ENCODE measurements at places on chromosomes 13 and 19.

- no peak for DNase-seq
Measured at GRCh38 chr13:66362485-66362884, 867.7 kb downstream of the PCDH9 start.

GRCh38 chr19:1811472-1811894 is 593 bp downstream of the ATP8B3 start:
- DNase-seq, result no peak

GRCh38 chr19:3047496-3048189 is 14.7 kb downstream of the TLE5 start:
- DNase-seq, result no peak

DNA sequence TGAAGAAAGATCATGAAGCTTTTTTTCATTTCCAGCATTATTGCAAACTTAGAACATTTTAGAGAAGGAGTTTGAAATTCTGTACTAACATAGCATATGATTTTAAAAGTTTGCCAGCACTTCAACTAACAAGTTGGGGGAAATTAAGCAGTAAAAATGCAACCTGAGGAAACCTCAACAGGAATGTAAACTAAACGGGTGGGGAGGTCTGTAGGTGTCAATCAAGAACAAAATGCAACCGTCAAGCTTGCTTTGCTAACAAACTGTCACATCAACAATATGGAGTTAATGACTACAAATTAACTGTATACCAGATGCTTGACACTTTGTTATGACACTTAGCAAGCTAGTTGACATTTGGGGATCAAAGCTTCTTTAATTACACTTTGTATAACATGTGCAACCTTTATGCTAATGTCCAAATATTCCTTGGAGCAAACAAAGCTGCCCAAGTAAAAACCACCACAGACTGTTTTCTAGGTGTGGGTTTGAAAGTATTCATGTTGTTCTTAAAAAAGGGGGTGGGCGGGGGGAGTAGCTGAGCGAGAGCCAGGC is 52.1 kb downstream of the DACH1 start:
- no peak for DNase-seq

- DNase-seq, result no peak
Measured at GRCh38 chr19:48169578-48169938, 586 bp downstream of the LIG1 start.

DNA sequence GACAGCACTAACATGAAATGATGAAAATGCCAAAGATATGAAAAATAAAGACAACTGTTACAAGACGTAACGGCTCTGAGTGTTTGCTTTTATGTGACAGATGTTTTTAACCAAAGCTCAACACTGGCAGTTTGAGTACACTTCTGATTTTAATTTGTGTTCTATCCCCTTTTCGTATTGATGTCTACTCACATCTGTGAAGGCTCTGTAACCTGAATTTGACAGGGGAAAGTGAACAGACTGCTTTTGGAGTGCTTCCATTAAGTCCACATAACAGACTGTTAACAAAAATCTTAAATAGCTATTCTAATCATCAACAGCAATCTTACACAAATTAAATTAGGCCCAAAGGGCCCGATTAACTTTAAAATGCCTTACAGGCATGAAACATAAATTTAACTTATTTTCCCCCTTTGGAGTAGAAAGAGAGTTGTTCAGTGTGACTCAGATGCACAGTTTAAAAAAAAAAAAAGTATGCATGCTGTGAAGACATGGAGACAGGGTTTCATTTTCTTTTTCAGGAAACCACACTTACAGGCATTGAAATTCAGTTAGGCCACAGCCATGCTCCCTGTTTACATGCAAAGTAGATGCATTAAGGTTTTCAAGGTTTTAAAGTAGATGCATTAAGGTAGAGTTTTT is 16.3 kb upstream of the RNASEH2B start:
- DNase-seq, result no peak

- DNase-seq, result no peak
Measured at GRCh38 chr13:100389617-100390016, 199.0 kb downstream of the GGACT start.

GRCh38 chr13:99078017-99078771 is 100.3 kb upstream of the DOCK9 start:
- no peak for DNase-seq

- DNase-seq, result no peak
Measured at GRCh38 chr13:61954092-61954491, 538.4 kb upstream of the PCDH20 start.

GRCh38 chr13:70959035-70959775 is 851.0 kb upstream of the KLHL1 start:
- DNase-seq, result no peak

GRCh38 chr19:31666126-31666525 is 316.9 kb upstream of the TSHZ3 start:
- DNase-seq, result no peak

DNA sequence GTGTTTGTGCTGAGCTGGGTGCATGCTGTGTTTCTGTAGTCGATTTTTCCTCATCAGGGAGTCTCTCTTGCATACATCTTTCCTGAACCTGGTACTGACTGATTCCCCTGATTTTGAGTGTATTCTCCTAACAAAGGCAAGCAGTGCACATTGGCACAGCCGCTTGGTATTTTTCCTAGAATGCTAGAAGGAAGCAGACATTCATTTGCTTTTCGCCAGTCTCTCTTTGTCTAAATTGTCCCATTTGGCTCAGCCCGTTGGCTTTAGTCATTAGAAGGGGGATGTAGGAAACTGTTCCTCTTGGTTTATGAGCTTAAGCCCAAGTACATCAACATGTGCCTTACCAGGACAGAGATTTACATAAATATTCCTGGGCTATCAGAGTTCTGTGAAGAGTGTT is 266.1 kb upstream of the TMTC4 start:
- no peak for DNase-seq

DNA sequence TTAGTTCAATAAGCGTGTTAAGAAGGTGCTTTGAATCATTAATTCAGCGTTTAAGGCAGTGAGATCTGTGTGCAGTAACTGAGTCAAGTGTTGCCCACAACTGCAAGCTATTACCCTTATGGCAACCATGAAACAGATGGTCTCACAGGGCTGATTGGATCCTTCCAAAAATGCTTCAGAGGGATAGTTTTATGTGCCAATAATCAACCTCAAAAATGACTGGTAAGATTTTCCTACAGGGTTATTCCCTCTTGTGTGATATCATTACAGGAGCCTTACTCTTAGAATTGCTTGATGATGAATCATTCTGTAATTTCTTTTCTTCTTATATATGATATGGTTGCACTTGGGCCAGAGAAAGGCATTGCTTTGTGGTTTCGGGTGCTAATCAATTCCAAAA is 1299.2 kb upstream of the ATXN8OS start:
- DNase-seq, result no peak

DNA sequence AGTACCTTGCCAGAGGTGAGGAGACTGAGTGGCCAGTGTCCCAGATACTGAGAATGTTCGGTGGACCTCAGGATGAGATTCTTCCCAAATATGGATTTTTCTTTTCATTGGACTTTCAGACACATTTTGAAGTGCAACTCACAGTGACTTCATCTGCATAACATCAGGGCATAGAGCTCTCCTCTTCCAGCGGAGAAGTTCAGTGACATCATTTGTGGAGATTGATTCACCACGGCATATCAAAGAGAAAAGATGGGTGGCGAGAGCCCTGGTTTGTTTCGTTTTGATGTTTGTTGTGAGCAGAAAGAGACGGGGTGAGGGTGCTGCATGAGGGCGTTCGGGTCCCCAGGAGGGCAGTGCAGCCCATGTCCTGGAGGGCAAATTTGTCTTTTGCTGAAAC is 120.1 kb upstream of the GPR12 start:
- no peak for DNase-seq

- no peak for DNase-seq
Measured at GRCh38 chr19:51367255-51367564, 1.0 kb upstream of the ETFB start.

DNA sequence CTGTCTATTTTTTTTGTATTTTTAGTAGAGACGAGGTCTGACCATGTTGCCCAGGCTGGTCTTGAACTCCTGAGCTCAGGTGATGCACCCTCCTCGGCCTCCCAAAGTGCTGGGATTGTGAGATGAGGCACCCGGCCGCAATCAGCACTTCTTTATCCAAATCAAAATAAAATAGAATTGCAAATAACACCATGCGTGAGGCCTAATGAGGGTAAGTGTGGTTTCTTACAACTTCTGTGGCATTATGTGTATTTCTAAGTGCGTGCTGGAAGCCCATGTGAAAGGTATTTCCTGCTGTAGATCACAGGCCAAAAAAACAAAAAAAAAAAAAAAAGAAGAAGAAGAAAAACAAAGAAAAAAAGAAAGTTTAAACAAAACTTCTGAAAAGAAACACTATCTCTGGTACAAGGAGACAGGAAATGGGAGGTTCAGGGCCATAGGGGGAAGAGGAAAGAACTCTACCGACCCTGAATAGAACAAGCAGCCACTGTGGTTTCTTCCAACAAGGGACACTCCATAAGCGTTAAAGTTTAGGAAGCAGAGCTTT is 3.0 kb upstream of the GRAMD1A start:
- DNase-seq, result no peak

DNA sequence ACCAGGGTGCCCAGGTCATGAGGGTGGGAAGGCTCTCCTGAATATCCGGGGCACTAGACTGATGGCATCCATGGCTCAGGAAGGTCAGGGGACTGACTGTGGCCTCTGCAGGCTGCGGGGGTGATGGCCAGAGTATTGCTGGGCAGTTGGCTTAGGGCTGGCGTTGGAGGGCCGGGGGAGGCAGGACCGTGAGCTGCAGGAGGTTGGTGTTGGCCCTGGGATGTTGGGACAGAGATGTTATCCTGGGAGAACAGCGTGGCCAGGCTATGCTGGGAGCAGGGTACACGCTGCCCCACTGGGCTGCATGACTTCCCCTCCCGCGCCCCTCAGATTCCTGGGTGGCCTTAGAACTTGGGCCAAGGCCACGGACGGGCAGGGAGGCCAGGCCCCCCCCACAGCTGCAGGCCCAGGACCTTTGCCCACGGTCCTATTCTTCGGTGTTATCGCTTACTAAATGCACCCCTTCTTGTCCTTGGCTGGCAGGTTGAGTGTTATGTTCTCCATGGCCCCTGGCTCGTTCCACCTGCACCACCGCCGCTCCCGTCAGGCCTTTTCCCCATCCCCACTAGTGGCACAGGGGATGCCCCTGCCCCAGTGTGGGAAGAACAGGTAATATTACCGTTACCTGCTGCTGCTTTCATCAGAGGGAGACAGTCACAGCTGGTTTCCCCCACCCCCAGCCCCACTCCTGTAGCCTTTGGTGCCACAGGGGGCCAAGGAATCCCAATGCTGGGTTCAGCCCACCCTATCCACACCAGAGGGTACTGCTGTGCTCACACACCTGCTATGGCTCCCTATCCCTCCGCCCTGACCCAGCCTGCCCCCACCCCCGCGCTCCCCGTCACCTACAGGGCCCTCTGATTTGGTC is 3.2 kb upstream of the ISYNA1 start:
- no peak for DNase-seq

GRCh38 chr13:111021270-111021669 is 93.8 kb upstream of the ARHGEF7 start:
- no peak for DNase-seq

DNA sequence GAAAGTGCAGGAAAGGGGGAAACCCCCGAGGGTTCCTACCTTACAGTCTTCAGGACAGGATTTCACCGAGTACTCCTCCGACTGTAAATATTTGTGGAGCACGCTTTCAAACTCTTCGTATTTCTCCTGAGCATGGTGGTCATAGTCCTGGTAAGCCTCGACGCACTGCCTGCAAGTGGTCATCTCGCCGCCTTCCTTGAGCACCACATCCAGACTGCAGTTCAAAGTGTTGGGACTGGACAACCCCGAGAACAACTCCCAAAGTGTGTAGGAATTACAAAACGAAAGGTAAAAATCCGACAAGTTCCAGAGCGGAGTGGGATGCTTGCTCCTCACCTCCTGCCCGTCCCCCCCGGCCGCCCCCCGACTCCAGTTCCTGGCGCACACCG is 349.7 kb downstream of the LIG4 start:
- no peak for DNase-seq

GRCh38 chr13:113164492-113164891 is 6.0 kb downstream of the PROZ start:
- no peak for DNase-seq

DNA sequence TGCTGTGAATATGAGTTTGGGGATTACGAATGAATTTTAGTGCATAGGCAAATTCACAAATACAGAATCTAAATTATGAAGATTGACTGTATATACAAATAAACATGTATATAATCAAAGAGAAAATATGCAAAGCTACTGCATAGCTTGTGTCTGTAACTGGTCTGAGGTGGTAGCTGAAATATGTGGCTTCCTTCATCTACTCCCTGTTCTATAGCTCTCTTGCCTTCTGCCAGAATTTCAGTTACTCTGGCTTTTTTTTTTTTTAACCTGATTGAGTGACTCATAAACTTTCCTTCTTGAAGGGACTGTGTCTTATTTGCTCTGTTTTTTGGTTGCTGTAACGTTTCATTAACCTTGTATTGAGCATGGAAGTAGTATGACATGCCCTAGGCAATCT is 26.6 kb downstream of the DNAJC3 start:
- no peak for DNase-seq

GRCh38 chr13:44135566-44135965 is 238.1 kb upstream of the SERP2 start:
- DNase-seq, result no peak

DNA sequence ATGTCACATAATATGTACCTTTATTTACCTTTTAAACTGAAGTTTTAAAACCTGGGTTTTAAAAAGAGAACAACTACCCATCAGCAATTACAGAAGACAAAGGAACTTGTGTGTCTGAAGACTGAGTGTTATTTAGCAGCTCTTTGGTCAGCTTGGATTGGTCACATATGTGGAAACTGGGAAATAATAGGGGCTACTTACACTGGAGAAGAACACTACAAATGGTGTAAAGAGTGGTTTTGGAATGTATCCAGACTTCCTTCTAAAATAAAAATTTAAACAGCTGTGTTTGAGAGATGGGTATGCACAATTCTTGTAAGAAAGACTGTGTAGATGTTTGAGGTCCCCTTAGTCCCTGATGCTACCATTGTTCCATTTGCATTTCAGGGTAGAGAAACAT is 13.3 kb downstream of the TNFRSF19 start:
- no peak for DNase-seq

DNA sequence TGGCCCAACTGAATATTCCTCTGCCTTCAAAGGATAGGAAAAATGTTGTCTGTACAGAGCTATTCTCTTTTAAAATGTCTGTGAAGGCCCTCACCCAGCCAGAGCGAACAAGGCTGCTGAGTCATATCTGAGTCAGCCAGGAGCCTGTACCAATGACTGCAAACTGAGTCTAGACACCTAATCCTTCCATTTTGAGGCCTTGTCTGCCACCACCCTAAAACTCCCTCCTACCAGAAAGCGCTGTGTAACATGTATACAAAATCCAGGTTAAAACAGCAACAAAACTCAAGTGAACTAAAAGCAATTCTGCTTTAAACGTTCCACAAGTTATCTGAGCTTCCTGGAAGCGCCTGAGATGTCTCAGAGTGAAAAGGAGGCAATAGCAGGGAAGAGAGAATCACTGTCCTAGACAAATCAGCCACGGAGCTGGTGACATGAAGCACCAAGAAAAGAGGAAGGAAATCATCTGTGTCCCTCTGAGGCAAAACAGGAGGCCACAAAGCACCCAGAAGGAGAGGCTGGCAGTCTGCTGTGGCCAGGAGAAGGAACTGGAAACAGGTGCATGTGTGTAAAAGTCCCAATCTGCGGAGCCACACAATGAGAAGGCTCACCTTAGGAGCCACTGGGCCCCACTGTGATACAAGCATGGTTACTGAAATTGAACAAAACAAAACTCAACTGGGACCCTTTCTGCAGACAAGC is 10.2 kb downstream of the DHRS12 start:
- no peak for DNase-seq

Data from GOT3 (cell line).